ENCODE measurements at places on chromosomes 4 and X.

DNA sequence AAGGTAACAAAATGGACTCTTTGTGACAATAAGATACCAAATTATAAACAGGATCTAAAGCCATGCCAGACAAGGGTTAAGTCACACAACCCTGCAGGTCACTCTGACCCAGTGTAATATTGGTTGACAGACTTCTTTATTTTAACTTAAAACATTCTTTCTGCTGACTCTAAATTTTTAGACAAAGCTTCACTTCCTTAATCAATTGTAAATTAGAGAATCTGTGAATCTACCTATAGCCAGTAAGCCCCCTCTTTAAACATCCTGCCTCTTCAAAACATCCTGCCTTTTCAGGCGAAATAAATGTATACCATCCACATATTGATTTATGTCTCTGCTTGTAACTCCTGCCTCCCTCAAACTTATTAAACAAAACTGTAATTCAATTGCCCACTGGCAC, 14.2 kb downstream of the NUDT6 start:
- DNase-seq, result no peak

DNA sequence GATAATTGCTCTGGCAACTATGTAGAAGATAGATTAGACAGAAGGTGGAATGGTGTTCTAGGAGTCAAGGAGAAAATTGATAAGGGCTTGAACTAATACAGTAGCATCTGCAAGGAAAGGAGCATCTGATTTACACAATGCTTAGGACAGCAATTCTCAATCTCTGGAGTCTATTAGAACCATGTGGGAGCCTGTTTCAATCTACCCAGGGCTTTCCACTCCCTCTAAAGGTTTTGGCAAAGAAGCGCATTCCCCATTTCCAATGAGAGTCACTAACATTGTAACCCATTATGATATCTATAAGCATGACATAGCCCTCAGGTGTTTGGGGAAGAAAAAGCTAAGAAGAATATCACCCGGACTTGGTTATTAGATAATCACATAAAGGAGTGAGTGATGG, 168.2 kb downstream of the COL25A1 start:
- DNase-seq, result no peak

DNA sequence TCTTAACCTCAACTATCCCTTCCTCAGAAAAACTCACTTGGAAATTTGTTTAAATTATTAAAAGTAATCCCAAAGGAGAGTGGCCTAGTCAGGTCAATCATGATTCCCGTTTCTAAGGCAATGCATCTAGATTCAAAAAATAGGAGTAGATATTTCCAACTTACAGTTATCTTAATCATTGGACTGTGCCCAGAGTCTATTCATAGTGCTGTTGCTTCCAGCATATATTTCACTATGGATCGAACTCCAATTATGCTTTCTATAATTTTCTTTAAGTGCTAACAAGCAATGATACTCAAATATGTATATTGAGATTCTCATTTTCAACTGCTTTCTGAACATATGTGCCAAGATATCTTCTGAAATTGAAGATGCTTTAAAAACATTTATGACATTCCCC, 229.2 kb upstream of the NWD2 start:
- DNase-seq, result no peak

DNA sequence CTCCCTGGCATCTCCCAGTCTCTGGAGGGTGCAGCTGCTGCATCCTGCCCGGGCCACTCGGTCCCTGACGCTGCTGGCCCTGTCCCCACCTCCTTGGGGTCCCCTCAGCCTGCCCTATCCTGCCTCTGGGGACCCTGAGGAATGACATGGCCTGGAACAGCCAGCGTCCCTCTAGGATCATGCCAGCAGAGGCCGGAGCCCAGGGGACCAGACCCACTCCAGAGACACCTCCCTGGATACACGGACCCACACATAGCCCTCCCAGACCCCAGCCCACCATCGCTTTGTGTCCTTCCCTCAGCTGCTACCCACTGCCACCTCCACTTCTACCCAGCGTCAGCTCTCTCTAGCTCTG, 35.5 kb downstream of the CPLX1 start:
- no peak for DNase-seq

DNA sequence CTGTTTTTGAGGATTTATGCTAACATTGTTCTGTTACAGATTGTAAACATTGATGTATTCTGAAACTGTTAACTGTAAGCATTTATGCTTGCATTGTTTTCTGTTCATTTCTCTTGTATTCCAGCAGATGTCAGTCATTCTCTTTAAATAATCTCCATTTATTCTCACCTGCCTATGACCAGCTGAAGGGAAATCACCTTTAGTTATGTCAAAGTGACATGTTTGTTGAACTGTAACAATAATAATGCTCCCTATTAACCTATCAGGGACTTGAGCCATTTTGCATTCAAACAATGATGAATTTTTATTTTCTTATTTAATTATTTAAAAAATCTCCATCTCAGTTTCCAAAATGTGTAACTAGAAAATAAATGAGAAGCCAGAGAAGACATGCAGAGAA, 58.0 kb downstream of the SPCS3 start:
- DNase-seq, result no peak

GRCh38 chrX:100363896-100364295, 46.2 kb downstream of the PCDH19 start:
- DNase-seq, result no peak

- no peak for DNase-seq
Observed at GRCh38 chr4:183342541-183343533, 20.6 kb upstream of the CLDN24 start.

DNA sequence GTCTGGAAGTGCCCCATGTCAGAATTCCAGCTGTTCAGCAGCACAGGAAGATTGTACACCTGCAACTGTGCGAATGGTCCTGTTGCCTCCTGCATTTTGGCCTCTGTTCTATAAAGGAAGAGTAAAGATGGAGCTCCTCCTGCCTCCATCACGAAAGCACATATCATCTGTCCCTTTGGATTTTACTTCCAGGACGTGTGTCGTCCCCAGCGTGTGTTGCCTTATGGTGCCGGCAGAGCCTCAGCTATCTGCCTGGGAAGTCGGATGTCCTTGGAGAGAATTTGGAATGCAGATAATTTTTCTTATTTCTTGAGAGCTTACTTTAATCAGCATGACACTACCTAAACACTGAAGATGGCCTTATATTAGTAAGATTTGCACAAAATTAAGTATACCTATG, 97.7 kb downstream of the GATB start:
- DNase-seq, result no peak

DNA sequence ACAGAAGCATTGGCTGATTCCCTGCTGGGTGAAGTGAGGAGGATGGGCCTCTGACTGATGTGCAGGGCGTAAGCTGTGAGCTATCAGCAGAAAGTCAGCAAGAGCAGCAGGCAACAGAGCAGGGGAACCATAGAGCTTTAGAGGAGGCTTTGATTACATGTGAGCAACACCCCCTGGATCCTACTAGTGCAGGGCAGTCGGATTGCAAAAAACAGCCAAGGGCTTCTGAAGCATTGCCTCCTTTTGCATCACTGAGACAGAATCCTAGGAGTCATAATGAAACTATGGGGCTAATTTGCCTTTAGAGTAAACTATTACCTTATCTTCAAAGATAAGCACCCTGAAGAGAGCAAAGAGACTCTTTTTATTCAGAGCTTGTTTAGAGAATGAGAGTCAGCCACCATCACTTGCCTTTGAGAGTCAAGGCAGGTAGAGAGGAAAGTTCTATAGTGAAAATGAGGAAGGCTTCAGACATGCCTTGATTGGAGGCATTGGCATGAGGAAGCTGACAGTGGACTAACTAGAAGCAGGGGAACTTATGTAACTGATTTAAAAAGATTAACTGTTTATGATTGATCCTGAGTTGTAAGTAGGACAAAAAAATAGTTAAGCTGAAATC, 420.3 kb downstream of the PDHA2 start:
- no peak for DNase-seq

- no peak for DNase-seq
Observed at GRCh38 chr4:1415681-1415981, 9.4 kb upstream of the NKX1-1 start.

GRCh38 chr4:89551191-89551590, 243.6 kb upstream of the GPRIN3 start:
- no peak for DNase-seq

DNA sequence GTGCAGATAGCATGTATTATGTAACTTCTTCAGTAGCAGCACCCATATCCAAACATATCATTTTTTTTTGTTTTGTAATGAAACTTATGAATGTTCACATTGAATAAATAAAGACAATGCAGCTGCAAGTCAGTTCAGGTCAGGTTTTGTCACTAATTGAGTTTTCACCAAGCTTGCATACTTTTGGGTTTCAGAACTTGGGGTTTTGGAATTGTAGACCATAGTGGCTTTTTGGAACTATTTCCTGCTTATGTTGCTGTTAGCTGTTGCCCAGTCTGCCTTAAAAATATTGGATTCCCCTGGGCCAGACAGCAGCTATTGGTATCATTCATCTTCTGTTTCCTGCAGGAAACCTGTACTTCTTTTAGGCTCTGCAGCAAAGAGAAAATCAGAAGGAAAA, 113.4 kb upstream of the LIMCH1 start:
- DNase-seq, result no peak

DNA sequence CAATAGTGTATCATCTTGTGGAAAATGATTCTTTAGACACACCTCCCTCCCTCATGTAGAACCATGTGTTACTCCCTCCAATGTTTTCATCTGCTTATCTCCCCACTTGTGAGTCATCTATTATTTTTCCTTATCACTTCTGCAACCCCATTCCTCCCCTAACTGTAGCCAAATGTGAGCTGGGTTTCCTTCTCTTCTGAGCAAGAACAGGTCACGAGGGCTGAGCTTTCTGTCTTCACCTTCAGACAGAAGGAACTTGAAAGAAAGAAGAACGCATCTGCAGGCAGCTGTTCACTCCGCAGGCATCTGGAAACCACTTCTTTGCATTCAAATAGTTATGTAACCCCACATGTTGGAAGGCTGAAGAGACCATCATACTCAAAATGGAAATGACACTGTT, 1.8 kb downstream of the PPP1R2C start:
- DNase-seq, result no peak

DNA sequence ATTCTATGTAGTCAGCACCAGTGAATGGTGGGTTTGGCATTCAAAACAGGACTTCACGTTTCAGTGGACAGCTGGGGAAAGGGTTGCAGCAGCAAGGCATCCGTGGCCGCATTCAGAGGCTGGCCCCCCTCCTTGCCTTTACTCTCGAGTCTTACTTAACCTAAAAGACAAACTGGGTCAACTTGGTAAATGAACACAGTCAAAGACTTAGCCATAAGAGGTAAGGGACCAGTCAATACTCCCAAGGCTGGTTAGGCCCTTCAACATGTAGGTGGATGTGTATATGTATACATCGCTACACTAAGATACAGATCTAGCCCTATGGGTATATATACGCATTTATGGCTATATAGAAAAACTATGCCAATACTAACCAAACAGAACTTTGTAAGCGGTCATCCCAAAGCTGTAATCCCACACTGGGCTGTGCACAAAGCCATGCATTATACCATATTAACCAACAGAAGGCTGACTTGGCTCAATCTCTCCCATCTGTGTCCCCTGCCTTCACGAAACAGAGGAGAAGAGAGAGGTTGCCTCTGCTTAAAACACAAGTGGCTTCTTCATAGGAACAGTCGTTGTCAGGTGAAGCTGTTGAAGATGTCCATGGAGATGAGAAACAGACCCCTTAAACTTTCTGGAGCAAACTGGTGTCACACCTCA, 61.9 kb downstream of the TSC22D3 start:
- no peak for DNase-seq

Data from nucleus accumbens (tissue), 56 donors.